Left lung (tissue), 14 donors: ENCODE measurements at places on chromosomes 2 and 18.

DNA sequence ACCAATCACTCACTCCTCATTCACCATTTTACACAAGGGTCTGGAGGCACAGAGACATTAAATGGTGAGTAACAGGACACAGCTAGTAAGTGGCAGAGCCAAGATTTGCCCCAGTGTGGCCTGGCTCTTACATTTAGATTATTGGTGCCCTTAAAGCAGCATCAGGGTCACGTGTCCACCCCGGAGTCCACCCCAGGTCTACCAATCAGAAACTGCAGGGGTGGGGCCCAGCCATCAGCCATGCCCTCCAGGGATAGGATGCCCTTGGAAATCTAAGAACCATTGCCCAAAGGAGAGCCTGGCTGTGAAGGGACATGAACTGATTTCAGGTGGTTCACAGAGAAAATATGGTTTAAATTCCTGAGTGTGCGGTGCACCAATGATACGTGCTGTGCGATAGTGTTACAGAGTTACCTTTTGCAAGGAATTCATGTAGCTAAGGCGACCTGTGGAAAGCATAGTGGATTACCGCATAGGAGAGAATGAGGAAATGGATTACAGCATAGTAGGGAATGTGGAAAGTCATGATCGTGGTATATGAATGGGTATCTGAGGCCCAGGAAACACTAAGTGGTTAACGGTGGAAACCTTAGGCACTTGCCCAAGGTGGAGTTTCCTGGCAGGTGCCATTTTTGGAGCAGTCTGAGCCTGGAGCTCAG, 17.8 kb downstream of the IGFBP5 start:
- DNase-seq = no peak

- no peak for DNase-seq
Observed at GRCh38 chr18:52971097-52971496, 631.1 kb downstream of the DCC start.

- no peak for DNase-seq
Observed at GRCh38 chr2:136059036-136059472, 58.9 kb downstream of the CXCR4 start.

DNA sequence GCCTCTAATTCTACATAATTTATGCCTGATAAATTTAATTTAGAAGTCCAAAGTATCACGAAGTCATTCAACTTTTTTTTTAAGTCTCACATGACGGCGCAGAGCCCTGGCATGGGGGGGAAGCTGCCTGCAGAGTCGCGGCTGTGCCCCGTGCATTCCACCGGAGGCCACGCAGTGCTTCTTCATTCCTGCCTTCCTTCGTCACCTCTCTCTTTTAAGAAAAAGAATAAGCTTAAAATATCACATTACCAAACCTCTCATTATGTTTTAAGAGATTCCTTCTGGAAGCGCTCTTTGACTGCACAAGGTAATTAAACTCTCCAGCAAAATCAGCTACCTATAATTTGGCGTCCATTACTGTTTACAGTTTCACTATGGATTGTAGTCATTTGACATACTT, 20.3 kb upstream of the KIDINS220 start:
- DNase-seq = no peak

DNA sequence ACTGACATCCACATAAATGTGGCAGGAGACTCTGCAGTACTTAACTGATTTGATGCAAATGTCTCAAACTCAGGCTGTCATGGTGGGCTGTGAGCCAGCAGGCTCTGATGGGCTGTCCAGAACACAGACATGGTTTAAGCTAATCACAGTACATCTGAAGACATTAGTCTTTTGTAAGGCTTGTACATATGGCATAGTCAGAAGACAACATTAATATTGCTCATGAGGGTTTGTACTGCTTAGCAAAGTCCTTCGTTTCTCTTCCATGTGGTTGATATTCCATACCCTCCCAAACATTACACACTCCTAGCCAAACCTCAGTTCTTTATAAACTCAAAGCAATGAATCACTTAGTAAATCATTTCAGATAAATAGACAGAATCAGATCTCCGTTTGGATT, 330.6 kb downstream of the RND3 start:
- no peak for DNase-seq

DNA sequence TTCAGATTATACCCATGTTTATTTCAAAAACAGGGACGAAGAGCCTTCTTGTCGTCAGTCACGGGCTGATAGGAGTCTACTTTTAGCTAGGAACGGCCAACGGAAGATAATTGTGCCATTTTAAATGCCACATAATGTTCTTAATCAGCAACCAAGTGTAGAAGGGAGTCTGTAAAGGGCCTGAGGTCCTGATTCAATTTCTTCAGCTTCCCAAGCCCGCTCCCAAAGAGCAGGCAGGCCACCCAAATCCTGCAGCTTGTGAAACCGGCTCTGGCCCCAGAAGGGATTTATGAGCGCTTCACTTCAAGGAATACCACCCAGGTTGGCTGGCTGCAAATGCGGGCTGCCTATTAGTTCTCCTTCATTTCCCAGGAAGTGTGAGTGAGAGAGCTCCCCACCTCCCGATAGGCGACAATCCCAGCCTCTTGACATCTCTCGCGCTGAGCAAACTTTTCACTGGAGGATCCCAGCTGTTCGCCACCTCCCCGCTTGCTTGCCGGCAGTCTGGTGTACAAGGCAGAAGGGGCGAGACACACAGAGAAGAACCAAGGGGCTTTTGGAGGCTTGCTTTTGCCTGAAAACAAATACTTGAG, 272.9 kb downstream of the CDH20 start:
- no peak for DNase-seq

- DNase-seq = no peak
Observed at GRCh38 chr2:37507703-37508102, 163.3 kb downstream of the QPCT start.

- DNase-seq = no peak
Observed at GRCh38 chr2:206488623-206489022, 45.3 kb downstream of the ADAM23 start.

DNA sequence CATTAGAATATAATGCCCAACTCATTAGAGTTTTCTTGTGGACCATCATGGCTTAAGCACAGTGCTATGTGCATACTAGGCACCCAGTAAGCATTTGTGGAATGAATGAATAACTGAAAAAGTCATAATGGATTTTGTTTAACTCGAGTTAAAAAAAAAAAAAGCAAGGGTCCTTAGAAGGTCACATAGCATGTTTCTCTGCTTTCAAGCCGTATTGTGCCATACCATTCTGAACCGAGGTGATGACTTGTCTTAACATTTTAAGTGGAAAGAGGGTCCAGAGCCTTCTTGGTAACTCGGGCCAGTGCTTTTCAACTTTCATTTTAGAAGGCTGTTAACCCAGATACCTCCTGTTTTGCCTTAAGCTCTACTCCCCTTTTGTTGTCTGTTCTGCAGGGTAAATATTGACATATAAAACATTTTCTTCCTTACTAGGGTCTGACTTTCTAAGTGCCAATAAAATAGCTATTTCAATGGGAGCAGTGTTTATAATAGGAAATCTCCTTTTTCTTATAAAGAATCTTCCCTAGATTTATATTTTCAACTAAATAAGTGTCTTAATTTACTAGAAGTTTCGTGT, 787 bp upstream of the ADGRF3 start:
- DNase-seq = no peak

DNA sequence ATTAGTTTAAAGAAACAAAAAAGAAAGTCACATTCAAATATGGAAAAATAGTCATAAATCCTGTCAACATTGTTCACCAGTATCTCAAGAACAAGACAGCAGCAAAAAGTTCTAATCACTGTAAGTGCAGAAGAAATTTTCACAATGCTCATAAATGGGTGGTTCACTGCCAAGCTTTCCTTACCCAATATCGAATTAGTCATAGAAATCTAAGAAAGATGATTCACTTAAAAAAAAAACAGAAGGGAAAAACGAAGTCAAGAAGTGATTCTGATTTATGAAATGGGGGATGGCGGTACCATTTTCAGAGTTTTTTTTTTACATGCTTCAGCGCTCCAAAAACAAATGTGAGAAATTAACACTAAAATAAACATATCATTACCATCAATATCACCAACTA, 156.7 kb downstream of the EXOC6B start:
- no peak for DNase-seq

DNA sequence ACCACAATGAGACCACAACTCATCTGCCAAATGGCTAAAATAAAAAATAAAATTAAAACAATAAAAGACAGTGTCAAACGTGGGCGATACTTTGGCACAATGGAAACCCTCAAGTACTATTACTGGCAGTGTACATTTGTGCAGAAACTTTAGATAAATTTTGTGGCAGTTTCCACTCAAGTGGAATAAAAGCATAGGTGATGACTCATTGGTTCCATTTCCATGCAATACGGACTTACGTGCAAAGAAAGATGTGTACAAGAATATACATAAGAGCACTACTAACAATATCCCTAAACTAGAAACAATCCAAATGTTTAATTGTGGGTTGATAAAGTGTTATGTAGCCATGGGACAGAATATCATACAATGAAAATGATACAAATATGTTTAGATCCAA, 259.0 kb upstream of the HNMT start:
- no peak for DNase-seq

- no peak for DNase-seq
Observed at GRCh38 chr2:237258116-237258515, 155.8 kb downstream of the COL6A3 start.

GRCh38 chr2:237885111-237885930, 25.9 kb downstream of the RAMP1 start:
- no peak for DNase-seq

DNA sequence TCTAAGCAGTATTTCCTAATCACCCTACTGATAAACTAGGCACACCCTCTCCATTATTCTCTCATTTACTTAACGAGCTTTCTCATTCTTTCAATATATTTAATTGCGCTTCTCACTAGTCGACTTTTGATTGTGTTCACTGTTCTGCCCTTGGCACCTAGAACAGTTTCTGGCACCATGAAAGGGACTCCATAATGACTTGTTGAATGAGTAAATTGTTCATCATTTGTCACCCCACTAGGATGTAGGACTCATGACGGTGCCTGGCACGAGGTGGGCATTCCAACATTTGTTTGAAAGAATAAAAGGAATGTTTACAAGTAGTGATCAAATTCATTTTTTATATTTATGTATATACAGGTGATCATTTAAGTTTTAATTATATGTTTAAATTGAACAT, 123.7 kb downstream of the DIS3L2 start:
- DNase-seq = no peak

GRCh38 chr2:239257511-239257937, 143.3 kb downstream of the HDAC4 start:
- DNase-seq = no peak

DNA sequence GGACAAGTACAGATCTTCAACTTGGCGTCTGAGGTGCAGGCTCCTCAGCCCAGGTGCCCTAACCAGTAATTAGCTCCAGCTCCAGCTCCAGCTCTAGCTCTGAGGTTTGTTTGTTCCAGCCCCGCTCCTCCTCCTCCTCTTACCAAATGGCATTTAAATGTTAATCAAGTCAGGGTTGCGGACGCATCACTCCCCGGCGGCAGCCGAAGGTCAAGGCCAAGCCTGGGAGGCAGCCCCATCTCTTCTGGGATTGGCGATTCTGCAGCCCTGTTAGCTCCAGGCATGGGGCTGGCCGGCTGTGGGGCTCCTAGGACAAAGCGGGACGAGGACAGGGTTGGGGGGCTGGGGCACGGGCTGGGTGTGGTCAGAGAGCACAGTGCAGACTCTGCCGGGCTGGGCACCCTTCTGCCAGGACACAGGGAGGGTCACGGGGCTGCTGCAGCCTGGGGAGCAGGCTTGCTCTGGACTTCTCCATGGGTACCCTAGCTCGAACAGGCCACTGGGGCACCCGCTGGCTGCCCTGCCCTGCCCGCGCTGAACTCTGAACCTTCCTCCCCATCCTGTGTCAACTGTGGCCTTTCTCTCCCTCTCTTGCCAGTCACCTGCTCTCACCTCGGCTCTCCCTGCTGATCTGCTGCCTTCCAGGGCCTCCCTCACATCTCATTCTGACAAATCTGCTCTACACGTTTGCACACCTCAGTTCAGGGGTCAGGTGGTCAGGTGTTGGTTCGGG, 203.3 kb downstream of the CELF4 start:
- peak; percentile 65 for DNase-seq

- no peak for DNase-seq
Observed at GRCh38 chr2:179686718-179687342, 174.6 kb downstream of the ZNF385B start.

DNA sequence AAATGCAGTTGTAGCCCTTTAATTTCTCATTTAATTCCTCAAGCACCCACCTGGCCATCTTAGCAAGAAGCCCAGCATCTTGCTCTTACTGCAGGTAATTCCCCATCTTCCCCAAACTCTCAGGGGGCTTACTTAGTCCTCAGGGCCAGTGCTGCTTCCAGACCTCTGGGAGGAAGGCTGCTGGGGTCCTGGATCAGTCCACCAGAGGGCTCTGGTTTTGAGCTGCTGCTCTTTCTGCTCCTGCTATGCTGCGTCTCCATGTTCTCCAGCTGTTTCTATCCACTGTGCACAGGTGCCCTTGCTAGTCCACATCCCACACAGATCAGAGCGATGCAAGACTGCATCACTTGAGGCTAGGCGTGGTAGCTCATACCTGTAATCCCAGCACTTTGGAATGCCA, 34.5 kb upstream of the TMEM87B start:
- no peak for DNase-seq

DNA sequence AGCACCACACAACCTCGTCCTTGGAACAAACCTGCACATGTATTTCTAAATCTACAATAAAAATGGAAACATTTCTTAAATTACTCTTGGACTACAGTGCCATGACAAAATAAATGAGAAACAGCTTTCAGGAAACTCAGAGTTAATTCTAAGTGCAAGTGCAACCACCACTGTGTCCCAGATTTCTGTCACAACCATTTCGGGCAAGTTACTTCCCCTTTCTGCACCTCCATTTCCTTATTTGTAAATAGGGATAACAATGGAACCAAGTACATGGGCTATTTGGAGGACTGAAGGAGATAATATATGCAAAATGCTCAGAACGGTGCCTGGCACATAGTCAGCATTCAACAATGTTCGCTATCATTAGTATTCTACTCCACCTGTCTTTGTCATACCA, 93.2 kb downstream of the CACNB4 start:
- DNase-seq = no peak

GRCh38 chr2:215845839-215846586, 167.3 kb downstream of the MREG start:
- no peak for DNase-seq

DNA sequence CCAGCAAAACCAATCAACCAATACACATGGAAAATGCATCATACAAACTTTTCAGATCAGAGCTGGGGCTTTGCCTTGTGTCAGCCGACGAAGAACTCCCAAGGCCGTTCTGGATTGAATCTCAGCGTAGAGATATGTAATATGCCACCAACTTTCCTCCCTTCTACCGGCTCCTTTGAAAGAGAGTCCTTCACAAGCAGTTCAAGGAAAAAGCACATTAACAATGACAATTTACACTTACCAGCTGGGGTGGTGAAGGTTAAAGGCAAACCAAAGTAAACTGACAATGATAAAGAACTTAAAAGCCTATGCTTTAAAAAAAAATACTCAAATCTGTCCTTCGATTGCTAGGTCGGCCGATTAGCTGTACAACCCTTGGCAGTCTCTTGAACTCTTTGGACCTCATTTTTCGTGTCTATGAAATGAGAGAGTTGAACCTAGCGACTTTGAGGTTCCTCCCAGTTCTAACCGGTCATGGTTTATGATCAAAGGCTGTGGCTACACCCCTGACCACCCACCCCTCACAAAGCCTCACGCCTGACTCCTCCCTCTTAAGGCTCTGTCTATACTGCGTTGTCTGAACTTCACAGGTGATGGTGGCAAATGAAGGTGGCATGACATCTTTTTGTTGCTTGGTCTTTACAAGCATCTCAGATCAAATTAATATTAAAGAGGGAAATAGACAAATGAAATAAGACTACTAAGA, 46.2 kb downstream of the BCL2 start:
- no peak for DNase-seq
